ENCODE measurements at places on chromosomes 2 and 18.

DNA sequence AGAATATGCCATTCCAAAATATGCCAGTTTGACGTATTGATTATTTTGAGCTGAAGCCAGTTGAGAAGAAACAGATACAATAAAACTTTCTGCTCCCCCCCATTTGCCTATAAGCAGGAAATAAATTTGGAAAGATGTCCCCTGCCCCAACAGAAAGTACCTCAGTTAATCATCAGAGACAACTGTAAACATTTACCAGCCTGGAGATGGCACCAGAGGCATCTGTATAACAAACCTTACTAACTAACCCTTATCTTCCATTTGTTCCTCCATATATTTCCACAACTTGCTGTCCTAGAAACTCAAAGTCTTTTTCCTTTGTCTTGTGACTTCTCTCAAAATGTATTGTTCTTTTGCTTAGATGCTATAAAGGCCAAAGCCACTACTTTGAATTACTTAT, 93.8 kb downstream of the AKAIN1 start:
- DNase-seq: no peak

DNA sequence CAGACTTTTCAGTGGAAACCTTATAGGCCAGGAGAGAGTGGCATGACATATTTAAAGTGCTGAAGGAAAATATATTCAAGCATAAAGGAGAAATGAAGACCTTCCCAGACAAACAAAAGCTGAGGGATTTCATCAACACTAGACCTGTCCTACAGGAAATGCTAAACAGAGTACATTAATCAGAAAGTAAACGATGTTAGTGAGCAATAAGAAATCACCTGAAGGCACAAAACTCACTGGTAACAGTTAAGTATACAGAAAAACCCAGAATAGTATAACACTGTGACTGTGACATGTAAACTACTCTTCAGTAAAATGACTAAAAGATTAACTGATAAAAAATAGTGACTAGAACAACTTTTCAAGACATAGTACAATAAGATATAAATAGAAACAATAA, 87.4 kb downstream of the ATP8B1 start:
- no peak for DNase-seq

GRCh38 chr18:58580623-58581022, 48.3 kb downstream of the ALPK2 start:
- DNase-seq: no peak

GRCh38 chr2:114709936-114710850, 267.8 kb downstream of the DPP10 start:
- DNase-seq: no peak

- no peak for DNase-seq
These were observed 1632.8 kb upstream of the CELF4 start for GRCh38 chr18:39198376-39198775.

DNA sequence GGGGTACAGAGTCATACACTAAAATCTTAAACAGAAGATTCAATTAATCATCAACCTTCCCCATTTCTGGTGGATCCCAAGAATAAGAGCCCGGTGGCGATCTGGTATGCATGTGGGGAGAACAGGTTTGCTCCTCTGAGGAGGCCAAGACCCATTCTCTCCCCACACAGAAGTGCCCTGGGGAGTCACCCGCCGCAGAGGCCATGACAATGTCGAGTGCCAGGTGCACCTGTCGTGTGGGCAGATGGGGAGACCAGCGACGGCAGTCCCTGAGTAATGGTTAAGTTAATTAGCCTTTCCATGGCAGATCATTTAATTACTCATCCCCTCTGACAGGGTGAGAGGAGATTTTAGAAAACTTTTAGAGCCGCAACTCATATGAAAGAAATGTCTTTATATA, 345.0 kb downstream of the NCKAP5 start:
- DNase-seq: no peak

DNA sequence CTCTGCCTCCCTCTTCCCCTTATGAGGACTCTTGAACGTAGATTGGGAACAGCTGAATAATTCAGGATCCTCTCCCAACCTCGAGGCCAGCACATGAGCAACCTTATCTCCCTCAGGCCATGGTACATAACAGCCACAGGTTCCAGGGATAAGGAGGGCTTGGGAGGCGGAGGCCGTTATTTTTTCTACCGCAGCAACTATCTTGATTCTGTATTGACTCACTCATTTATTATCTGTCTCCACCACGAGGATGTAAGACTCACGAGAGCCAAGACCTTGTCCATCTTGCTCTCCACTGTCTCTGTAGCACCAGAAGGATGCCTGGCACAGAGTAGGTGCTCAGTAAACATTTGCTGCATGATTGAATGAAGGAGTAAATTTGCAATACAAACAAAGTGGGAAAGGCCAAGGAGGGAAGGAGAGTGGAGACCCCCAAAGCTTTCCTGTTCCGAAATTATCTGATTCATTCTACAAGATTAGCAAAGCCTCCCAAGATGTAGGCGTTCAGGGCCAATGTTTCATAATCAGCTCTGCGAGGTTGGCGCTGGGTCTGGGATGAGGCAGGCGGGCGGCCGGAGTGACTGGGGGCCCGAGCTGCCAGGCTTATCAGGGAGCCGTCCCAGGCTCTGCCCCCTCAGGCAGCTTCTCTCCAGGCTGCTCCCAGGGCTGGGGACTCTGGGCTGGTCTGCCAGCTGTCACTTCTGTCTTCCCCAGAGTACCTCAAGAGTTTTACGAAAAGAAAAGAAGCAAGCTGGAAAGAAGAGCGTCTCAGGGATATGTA, 31.6 kb downstream of the INPP5D start:
- DNase-seq: no peak

- DNase-seq: no peak
These were observed 10.1 kb upstream of the KCNJ3 start for GRCh38 chr2:154688373-154688772.

DNA sequence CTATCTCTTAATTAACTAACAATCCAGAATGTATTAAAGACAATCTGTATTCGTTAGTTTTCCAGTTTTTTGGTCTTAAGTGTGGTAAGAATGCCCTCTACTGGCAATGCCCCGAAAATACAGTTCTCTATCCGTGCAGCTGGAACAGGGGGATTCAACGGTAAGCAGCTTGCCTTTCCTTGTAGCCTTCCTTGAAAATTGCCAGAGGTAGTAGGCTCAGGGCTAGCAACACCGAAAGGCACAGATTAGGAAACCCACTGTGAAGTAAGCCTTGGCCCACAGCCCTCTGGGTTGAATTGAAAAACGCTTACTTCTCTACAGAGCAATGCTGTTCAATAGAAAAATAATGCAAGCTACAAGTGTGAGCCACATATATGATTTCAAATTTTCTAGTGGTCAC, 17.1 kb upstream of the VPS4B start:
- peak; percentile 54 for DNase-seq

GRCh38 chr2:27627963-27628766, 647 bp downstream of the CCDC121 start:
- DNase-seq: peak; percentile 72

DNA sequence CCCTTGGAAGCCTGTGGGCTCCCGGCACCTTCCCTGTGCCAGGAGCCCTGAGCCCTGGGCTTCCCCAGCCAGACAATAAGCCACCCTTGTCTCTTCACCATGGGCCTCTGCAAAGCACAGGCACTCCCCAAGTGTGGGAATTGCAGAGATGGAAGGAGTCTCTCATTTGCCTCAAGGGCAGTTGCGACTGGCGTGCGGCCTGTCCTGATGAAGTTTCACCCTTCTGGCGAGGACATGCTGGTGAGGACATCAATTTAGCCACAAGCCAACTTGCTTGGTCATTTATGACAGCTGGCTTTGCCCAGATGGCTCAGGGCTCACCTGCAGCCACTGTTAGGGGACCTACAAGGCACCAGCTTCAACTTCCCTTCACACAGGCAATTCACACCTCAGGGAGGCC, 180.2 kb downstream of the ANAPC1 start:
- DNase-seq: no peak

DNA sequence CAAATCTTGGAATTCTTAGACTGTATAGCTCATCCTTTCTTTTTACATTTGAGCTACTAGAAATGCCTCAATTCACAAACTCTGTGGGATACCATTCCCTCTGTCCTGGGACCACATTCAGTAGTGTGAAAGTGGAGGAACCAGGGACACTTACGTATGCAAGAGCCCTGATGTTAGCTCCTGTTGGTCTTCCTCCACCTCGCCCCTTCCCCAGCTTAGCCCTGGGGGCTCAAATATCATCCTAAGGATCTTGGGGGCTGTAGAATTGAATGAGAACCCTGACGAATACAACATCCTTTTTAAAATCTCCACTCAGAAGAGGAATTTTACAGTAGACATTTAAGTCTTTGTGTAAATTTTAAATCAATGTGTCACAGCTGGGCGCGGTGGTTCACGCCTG, 65.2 kb upstream of the RAPH1 start:
- no peak for DNase-seq

DNA sequence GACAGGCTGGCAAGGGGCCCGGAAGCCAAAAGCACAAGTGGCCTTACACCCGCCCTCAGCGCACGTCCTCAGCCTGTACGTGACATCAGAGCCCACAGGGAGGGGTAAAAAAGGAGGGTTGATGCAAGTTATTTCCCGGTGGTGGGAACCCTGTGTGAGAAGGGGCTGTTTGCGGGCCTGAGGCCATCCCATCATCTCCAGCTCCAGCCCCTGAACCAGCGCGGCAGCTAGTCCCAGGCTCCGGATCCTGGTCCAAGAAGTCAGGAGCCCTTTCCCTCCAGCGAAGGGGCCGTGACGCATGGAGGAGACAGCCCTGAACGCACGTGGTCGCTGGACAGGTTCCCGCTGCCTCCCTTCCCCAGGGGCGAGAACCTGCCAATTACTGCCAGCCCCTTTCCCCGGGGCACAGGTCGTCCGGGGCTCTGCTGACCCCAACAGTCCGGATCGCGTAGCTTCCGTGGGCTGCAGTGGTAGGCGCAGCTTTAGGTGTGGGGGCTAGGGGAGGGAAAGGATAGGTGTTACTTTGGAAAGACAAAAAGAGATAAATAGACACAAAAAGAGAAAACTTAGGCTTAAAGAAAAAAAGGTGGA, 1.3 kb upstream of the LRP2 start:
- DNase-seq: no peak

DNA sequence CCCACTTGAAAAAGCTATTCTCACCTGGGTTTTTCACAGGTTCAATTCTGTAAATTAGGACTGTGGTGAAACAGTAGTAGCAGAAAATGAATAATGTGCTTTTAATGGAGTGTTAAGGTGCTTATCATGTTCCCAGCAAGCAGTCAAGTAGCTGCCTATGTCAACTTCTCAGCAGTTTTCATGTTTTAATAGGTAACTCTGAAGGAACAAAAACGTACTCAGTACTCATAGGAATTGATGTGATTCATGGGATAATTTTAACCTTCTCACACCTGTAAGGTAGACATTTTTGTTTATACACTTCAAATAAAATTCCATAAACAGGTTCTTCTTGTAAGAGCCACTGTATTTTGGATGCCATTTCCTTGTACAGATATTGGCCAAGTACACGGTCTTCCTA, 801.6 kb downstream of the MBD2 start:
- DNase-seq: no peak

DNA sequence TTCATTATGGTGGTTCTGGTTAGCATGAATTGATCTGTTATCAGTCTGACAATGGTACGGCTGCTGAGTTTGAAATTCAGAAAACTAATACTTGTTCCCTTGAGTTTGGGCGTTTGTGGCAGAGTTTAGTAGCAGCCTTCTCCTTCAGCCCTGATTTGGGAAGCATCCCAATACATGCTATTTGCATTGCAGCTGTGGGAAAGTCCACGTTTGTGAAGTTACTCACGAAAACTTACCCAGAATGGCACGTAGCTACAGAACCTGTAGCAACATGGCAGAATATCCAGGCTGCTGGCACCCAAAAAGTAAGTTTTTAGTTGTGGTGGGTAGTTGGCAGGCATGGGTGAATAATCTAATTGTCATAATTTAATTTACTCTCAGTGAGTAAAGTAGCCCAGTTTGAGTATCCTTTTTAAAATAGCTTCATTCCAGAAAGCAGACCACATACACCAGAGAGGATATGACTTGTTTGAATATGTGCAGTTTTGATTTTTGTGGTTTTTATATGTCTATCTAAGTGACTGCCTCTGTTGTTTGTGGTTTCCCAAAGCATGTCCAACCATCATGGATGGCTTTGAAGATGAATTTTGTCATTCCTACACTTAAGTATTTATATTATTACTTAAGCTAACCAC, 12.2 kb downstream of the DGUOK start:
- no peak for DNase-seq

DNA sequence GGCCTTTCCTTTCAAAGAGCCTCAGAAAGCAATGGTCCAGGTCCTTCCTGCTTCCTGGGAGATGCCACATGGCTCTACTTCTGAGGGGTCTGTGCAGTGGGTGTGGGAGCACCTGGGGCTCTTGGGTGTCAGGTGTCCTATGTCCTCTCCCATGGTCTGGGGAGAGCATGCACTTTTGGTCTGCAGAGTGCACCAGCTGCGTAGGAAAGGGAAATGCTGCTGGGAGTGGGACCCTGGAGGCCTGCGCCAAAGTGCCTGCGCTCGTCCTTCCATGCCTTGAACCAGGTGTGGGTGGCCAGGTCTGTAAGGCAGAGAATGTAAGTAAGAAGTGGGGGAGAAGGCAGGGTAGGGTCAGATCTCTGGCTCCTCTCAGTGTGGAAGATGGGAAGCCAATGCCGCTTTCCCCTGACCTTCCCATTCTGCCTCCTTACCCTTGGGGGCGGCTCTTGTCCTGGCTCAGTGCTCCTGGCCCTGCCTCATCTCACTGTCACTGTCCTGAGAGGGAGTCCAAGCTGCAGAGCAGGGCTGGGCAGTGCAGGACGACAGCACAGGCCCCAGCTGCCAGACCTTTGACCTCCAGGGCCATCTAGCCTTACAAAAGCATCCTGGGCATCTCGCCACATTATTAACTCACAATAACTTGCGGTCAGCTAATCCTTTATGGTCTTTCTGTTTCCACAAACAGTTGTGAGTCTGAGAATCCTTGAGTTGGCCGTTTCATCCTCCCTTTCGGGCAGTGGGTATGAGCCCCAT, 6.6 kb upstream of the PROM2 start:
- no peak for DNase-seq

- DNase-seq: peak; percentile 6
These were observed 41.7 kb upstream of the MALL start for GRCh38 chr2:110157153-110157793.

- peak; percentile 70 for DNase-seq
These were observed 3.5 kb downstream of the MXD1 start for GRCh38 chr2:69918401-69918800.

GRCh38 chr2:7515327-7515726, 598.1 kb downstream of the RNF144A start:
- no peak for DNase-seq

- DNase-seq: no peak
These were observed 5.7 kb upstream of the SPATS2L start for GRCh38 chr2:200300638-200301314.

GRCh38 chr2:177053038-177053437, 159.6 kb upstream of the HNRNPA3 start:
- no peak for DNase-seq

All from MV-4-11 (cell line).